Mammary epithelial cell (primary cell): ENCODE measurements at places on chromosomes 7 and 10. TPM values are rescaled to one million over a fixed set of nuclear protein-coding genes. Genes with fewer than 3 reads are reported as not detected.
A peak's percentile ranks its signal among the peaks of the same experiment; 100 is the strongest.

DNA sequence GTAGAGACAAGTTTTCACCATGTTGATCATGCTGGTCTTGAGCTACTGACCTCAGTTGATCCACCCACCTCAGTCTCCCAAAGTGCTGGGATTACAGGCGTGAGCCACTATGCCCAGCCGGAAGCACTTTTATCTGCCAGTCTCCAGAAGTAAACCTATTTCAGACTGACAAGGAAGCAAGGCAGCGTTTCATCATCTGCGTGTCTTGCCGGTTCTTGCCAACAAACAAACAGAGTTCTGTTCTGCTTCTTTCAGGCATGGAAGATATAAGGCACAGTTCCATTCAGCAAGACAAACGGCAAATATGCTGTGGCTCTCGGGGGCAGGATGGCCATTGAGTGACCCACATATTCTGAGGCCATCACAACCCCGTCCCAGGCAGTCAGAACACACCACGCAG is 15.5 kb upstream of the LARP4B start:
- DNase-seq: no peak

- DNase-seq: peak; percentile 62
Observed at GRCh38 chr7:102318482-102318971, 31.9 kb downstream of the SH2B2 start.

DNA sequence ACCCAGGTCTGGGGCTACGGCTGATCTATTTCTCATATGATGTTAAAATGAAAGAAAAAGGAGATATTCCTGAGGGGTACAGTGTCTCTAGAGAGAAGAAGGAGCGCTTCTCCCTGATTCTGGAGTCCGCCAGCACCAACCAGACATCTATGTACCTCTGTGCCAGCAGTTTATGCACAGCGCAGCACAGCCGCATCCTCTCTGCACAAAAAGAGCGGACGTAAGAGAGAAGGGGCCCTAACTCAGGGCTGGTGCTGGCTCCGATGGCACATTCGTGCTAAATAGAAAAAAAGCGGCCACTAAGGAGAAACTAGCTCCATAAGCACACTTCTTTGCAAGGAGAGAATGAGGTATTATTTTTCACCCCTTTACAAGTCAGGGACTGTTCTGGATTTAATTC is 28.3 kb upstream of the PRSS1 start:
- DNase-seq: no peak

DNA sequence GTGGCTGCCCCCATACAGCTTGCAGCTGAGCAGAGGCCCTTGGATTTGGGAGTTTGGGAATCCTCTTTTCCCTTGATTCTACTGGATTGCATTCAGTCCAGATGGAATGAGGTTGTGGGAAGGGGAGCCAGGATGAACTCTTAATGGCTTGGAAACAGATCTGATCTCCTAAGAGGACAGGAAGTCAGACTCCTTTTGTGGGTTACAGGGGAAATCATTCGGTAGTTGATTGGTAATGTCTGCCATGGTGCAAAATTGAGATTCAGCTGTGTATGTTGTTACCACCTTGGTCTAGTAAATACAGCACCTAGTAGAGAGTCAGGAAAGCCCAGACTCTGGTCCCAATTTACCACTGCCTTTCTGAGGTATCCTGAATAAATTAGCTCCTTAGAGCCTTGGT is 144.2 kb upstream of the TNRC18 start:
- no peak for DNase-seq

DNA sequence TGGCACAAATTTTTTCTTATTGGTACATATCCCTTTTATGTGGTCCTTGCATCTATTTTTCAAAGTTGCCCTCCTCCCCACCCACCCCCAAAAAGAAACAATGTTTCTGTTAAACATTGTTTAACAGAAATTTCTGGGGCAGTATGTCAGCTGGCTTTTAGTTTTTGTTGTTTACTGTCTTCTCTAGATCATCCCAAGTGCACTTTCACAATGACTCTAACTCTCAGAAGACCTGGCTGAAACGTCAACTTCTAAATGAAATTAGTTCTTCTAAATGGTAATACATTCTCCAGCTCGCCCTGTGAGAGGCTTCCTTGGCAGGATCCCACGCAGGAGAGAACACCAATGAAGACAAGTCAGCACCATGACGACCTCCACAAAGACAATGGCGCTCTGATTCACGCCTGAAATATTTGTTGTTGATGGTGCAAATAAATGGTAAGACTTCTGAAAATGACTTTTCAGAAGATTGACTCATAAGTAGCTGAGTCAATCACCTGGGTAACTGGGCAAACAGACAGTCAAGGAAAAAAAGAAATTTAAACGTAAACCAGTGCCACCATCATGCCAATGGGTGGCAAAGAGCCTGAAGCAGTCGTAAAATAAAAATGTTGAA is 293.7 kb downstream of the FZD1 start:
- DNase-seq: peak; percentile 98

GRCh38 chr7:131336956-131337355 is 9.3 kb downstream of the MKLN1 start:
- DNase-seq: peak; percentile 25

DNA sequence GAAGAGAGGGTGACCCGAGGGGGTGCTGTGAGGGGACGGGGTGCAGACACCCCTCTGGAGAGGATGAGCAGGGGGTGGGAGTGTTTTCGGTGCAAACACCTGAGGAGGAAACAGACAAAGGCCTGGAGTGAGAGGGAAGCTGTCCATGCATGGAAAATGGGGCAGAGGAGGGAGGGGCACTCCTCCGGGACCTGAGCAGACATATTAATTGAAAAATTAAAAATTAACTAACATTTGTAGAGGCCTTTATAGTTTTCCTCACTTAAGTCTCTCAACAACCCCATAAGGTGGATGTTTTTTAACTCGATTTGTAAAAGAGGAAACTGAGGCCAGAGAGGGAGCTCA is 1.2 kb downstream of the VPS37D start:
- no peak for DNase-seq

GRCh38 chr10:44860811-44861736 is 50.1 kb upstream of the TMEM72 start:
- DNase-seq: no peak

GRCh38 chr7:140719721-140720120 is 23.2 kb downstream of the NDUFB2 start:
- no peak for DNase-seq

UNCX gene
- total RNA-seq: not detected

ACBD7 gene
- total RNA-seq: 0.40 and 0.85 TPM in 2 replicates

ATP6V0A4 gene
- 3.2 TPM for total RNA-seq

NPVF gene
- total RNA-seq: not detected

EGR2 gene
- 0.53 and 0.64 TPM in 2 replicates for total RNA-seq

IL6 gene
- not detected for total RNA-seq

FRMD4A gene
- 4.7 TPM for total RNA-seq

SYT15 gene
- total RNA-seq: 0.68 and 0.83 TPM in 2 replicates

TBC1D12 gene
- total RNA-seq: 15.7 TPM
